ENCODE measurements at places on chromosomes 16 and 17.

GRCh38 chr16:58533751-58534470 is 18.6 kb downstream of the SETD6 start:
- DNase-seq = no peak

DNA sequence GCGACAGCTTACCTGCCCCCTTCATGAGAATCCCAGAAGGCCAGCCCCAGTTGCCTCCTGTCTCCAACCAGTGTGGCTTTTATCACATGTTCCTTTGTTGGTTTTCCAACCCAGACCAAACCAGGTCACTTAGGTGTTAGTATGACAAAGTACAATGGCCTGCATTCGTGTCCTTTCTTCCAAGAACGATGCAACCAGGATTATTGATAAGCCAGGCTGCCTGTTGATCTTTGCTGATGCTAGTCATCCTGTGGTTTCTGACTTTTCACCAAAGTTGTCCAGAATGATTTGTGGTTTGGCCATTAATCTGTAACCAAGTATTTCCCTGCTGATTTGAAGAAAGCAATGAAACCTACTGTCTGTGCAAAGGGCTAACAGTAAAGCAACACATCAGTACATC is 191.4 kb downstream of the CYLD start:
- DNase-seq = no peak

DNA sequence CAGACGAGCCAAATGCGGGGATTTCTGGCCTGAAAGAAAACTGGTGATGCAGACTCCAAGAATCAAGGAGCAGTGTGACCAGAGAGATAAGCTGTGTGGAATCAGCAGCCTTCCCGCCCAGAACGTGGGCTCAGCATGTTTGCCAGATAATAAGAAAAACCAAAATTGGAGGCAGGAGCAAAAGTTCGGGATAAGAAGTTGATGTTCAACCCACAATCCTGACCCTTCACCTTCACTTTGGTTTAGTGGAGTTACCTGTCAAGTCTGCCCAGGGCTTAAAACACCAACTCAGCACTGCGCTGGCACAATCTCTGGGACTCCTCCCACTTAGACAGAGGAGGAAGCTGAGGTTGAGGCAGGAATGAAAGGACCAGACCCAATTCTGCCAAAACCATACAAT is 3.1 kb downstream of the SLC43A2 start:
- DNase-seq = no peak

DNA sequence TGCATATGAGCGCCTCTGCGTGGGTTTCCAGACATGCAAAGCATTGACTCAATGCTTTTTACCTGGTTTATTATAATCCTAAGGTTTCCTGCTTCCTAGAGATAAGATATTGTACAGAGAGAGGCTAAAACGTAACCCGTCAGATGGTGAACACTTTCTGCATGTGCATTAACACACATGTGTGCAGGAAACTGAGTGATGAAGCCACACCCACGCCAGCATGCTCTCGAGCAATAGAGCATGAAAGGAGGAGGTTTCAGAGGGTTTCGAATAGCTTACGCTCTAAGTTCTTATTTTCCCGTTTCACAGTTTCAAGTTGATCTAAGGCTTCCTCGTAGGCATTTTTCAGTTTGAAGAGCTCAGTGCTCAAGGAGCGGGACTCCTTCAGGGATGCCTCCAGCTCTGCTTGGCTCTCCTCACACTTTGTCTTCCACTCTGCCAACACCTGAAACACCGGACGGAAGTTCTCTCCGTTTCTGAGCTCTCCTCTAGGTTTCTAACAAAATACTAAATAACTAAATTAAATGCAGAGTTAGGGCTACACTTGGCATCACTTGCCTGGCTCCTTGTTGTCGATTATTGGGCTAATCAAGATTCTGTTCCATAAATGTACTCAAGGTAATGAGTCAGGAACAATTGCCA is 23.2 kb downstream of the MYH3 start:
- no peak for DNase-seq

GRCh38 chr17:20109076-20109475 is 99.9 kb downstream of the SPECC1 start:
- no peak for DNase-seq

DNA sequence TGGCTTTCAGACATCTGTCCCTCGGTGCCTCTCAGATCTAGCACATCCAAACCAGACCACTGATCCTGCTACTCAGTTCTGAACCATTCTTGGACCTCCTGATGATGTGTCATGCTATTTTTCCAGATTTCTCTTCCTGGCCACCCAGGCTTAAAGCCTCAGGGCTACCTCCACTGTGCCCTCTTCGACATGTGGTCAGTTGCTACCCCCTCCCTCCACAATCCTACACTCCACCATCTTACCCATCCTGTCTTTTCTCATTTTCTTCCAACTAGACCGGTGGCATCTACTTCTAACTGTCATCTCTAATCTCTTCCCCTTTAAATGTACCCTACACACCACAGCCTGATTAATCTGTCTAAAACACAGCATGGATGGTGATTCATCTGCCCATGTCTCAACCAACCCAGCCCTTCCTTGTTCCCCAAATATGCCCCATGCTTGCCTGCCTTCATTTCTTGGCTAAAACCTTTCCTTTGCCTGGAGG is 478.6 kb downstream of the SLC39A11 start:
- no peak for DNase-seq

DNA sequence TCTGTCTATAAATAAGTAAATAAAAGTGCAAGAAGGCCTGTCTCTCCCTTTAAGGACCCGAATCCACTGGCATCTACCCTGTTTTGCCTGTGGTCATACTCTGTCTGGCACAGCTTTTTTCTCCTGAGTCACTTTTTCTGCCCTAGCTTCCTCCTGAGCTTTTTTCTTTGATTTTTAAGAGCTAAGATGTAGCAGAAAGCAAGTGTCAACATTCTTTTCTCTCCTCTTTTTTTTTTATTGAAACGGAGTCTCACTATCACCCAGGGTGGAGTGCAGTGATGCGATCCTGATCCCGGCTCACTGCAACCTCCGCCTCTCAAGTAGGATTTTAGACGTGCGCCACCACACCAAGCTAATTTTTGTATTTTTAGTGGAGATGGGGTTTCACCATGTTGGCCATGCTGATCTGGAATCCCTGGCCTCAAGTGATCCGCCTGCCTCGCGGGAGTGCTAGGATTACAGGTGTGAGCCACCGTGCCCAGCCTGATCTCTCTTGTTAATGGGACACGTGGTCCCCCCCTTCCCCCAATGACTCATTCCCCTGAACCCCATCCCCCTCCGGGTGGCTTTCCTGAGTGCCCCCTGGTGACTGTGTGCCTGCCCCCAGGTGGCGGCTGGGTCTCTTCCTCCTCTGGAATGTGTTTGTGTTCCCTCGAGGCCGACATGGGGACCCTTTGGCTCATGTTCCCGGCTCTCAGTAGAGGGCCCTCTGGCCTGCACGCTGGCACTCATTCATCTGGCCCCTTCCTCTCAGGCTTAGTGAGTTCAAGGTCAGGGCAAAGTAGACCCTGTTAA is 14.2 kb downstream of the C16orf90 start:
- no peak for DNase-seq

GRCh38 chr17:80428796-80429195 is 13.8 kb downstream of the ENDOV start:
- DNase-seq = no peak

DNA sequence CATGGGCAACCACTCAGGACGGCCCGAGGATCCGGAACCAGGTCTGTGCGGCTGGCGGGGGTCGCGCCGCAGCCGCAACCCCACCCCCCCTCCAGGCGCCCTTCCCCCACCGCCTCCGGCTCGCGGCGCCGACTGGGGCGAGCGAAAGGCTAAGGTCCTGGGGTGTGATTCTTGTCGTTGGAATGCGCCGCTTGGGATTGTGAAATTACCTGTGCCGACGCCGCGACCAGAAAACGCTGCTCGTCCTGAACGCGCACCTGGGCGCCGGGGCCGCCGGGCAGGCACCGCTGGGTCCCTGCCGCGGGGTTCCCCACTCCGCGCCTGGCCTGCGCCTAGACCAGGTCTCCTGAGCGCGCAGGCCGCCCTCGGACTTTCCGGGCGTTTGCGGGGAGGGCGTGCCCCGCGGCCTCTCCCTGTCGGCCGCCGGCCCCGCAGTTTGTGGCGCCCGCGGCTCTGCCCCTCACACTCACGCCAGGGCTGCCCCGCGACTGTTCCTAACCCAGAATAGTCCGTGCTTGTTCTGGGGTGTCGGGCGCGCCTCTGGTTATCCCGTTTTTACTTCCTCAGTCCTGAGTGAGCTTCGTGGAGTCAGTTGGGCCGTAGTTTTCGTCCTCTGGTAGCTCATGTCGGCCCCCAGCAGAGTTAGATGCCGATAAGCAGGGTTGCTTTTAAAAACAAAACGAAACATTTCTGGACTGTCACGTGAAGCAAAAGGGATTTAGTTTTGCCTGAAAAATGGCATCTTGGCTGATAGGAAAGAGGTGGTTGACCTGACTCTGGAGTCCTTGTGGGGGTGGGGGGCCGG is 147.2 kb downstream of the SPECC1 start:
- peak; percentile 5 for DNase-seq

- DNase-seq = no peak
Measured at GRCh38 chr17:16886655-16887322, 85.1 kb downstream of the TNFRSF13B start.

GRCh38 chr17:29155227-29155965 is 24.8 kb downstream of the MYO18A start:
- DNase-seq = no peak

- no peak for DNase-seq
Measured at GRCh38 chr16:72785886-72786285, 262.0 kb downstream of the ZFHX3 start.

GRCh38 chr16:19689342-19689741 is 28.7 kb downstream of the KNOP1 start:
- no peak for DNase-seq

DNA sequence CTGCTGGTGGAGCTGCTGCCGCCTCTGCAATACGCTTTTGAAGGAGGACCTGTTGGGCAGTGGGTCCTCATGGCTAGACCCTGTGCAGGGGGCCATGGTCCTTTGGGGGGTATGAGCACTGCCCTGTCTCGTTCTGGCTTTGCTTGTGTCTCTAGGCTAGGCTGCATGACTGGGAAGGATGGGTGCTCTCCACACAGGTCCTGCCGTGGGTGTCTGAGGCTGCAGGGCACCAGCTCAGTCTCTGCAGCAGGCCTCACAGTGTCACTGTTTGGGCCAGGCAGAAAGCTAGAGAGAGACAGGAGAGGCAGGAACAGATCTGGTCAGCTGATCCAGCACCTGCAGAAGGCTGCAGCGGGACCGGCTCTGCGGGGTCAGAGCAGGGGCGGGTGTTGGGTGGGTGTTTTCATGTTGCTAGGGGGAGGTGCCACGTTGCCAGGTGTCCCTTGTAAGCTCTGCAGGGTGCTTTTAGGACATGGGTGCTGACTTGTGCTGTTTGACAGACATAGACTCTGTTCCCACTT is 111.4 kb downstream of the SNX29 start:
- no peak for DNase-seq

DNA sequence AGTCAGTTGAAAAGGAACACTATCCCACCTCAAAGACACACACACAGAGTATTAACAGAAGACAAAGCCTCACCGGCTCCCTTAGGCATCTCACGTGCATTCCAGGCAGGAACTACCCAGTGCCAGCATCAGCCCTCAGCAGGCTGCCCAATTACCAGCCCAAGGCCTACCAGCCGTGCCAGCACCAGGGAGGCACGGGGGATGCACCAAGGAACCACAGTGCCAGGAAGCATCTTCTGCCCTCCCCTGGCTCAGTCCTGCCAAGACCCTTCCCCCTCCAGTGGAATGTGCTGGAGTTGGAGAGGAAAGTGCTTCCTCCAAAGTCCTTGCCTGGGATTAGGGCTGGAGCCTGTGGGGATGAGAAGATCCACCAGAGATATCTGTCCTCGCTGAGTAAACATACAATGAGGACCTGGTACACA is 11.0 kb upstream of the KRT19 start:
- no peak for DNase-seq

DNA sequence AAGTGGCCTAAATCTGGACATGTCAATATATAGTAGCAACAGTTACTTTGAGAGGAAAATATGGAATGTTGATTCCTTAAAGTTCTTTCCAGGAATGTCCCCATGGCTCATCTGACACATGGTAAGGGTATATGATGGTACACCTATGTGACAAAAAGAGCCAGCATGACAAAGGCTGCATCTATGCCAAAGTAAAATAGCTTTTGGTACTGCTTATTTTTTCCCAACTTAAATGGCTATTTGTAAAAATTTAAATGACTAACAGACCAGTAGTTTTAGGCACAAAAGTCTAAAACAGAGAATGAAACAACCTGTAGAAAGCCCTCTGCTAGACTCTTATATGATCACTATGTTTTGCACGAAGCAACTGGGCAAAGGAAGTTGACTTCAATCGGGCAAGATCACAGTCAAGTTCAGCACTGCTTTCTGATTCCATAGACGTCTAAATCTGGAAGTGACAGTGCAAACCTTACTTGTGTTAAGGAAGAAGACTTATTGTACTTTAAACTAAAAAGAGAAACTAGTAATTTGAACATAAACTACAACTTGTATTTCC is 135.1 kb downstream of the SKAP1 start:
- DNase-seq = no peak

DNA sequence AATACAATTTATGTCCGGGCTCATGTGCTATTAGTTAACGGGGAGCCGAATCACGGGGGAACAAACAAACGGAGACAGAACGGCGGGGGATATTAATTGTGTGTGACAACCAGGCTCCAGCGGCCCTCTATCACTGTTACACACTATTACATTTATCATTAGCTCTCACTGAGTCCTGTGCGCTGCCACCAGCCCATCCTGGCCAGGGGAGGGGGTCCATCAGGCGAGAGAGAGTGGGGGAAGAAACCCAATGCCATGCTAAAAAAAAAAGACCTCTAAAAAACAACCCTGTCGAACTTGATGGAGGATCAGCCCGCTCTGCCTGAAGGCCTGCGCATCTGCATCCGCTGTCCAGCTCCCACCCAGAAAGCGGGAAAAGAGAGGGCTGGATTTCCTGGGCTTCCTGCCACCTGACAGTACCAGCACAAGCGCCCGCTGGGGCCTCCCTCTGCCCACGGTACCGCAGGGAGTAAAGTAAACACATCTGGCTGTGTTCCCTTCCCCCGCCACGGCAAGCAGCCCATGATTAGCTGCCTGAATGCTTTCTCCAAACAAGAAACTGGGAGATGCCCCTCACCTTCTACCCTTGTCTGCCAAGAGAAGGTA is 41.7 kb downstream of the PIPOX start:
- DNase-seq = no peak

- DNase-seq = no peak
Measured at GRCh38 chr16:1425616-1426370, 5.1 kb upstream of the PERCC1 start.
